Esophagus squamous epithelium (tissue), 5 donors: ENCODE measurements at places on chromosomes 2 and 18.

DNA sequence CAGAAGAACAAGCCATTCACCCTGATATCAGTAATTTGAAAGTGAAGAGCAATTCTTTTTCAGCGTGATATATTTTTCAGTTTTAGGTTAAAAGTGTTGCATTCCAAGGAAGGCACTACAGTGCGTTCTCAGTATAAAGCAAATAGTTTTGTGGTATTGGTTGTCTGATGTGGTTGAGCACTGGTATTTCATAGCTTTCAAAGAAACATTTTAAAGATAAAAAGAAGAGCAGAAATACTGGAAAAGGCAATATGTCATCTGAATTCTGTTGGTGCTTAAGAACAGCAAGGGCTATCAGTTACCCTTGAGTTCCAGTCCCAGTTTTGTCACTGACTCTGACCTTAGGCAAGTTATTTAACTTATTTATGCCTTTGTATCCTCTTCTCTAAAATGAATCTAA is 191.6 kb downstream of the BABAM2 start:
- no peak for DNase-seq

DNA sequence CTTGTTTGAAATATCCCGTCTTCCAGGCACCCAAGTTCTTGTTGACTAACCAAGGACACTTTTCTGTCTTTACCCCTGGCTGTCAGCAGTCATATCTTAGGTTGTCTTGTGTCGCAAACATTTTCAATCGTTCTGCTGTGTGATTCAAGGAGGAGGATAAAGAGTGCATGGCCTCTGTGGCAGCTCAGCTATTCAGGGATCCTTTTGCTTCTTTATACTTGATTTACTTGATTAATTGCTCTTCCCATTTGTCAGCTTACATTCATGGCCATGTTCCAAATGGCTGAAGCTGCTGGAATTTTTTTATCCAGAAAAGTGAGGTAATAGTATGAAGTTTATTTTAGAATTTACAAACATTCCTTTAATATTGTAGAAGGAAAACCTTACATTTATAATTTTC is 97.3 kb upstream of the FZD5 start:
- no peak for DNase-seq

- no peak for DNase-seq
These were observed 45.7 kb upstream of the RALBP1 start for GRCh38 chr18:9429662-9429993.

DNA sequence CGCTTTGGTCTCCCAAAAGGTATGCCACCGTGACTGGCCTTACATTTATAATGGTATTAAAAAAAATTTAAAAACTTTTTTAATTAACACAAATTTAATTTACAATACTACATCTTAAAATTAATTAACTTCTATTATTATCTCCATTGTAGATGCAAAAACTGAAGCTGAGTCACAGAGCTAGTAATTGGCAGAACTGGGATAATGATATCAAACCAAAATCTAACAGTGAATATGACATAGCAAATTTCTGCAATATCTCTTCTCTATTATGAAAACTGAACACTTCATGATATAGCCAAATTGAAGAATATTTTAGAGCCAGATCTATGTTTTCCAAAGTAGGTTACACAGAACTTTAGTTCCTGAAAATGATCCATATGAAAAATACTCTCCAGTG is 66.4 kb upstream of the CHAC2 start:
- no peak for DNase-seq

DNA sequence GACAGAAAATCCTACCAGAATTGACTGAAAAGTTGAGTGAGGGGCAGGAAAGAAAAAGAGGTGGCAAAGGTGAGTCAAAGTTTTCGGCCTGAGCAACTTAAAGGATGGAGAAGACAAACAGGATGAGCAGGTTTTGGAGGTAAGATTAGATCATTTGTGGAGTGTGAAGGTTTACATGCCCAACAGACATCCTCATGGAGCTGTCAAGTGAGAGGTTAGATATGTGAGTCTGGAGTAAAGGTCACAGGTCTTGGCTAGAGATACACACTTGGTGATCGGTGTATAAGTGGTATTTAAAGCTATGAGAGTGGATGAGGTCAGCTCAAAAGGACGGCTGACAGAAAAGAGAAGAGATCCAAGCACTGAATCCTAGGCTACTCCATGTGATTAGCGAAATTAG is 11.1 kb upstream of the MYL12A start:
- no peak for DNase-seq

DNA sequence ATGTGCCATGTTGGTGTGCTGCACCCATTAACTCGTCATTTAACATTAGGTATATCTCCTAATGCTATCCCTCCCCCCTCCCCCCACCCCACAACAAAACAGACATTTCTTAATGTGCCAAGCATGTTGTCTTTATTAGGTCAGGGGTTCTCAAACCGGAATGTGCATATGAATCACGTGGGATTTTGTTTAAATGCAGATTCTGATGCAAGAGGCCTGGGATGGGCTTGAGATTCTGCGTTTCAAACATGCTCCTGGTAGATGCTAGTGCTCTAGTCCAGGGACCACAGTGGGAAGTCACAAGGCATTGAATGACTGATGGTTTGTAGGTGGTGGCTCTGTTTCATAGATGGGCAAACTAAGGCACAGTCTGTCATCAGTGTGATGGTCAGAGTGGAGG is 184.7 kb downstream of the SMAD7 start:
- DNase-seq, result no peak

- DNase-seq, result no peak
These were observed 20.1 kb upstream of the YES1 start for GRCh38 chr18:832085-832681.

DNA sequence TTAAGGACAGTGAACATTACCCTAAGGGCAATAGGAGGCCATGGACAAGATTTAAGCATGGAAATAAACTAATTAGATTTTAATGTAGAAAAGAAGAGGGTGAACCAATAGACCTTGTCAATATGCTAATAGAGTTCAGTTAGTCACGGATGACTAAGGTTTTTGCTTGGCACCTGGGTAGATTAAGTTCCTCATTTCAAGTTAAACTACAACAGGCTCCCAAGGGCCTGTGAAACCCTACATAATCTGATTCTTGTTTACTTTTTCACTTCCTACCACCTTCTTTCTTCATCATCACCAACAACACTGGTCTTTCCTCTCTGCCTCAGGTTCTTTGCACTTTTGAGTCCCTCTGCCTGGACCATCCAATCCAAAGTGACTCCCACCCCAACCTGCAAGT is 14.8 kb downstream of the SP110 start:
- no peak for DNase-seq

- no peak for DNase-seq
These were observed 29.8 kb downstream of the SOS1 start for GRCh38 chr2:39091063-39091462.

GRCh38 chr2:239800785-239801386 is 224.3 kb downstream of the NDUFA10 start:
- DNase-seq, result no peak

DNA sequence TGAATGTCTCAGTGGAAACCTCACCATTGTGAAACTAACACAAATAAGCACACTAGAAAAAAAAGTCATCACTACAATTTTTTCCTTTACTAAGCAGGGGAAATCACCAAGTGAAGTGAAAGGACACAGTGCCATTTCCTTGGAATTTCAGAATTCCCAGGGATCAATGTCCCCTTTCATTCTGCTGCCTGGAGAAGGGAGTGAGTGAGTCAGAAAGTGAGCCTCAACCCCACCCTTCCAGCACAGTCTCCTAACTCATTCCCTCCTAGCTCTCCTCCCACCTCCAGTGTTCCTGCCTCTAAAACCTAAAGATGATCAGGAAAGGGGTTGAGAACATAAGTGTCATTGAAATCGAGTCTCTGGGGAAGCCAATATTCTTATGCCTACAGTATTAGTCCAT is 608.5 kb downstream of the RNF144A start:
- DNase-seq, result no peak

DNA sequence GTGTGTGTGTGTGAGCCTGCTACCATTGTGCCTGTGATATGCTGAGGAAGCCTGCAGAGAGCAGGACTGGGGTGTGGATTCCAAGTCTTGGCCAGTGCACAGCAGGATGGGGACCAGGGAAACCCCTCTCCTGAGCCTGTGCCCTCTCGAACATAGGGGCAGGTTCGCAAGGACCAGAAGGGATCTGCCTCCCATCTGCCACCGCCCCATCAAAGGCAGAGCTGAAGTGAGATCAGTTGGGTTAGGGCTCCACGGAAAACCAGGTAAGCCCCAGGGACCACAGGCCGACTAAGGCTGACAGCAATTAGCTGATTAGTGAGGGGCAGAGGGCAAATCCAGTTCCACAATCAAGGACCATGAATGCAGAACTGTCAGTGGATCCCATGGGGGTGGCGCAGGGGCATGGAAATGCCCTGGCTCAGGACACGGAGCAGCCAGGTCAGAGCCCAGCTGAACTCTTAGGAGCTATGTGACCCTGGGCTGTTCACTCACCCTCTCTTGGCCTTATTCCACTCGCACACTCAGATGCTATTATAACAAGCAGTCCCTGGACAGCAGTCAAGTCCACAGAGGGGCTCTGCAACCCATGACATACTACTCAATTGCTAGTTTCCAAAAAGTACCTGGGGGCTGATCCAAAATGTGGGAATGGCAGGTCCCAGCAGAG is 84.2 kb upstream of the ID2 start:
- no peak for DNase-seq

- no peak for DNase-seq
These were observed 101.5 kb downstream of the LDLRAD4 start for GRCh38 chr18:13320096-13320495.

DNA sequence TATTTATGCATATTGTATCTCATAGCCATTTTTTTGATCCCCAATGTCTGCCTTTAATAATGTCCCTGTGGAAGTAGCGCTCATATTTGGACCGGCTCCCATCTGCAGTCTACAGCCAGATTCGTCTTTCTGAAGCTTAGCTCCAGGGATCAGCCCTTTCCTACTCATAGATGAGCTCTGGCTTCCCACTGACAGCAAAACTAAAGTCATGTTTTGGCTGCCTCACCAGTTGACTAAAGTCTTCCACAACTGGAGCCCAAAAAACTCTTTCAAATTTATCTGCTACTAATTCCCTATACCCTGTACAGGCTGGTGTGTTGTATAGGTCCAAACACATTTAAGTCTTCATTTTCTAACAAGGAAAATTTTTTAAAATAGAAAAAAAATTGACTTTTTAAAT is 294.2 kb upstream of the HNMT start:
- DNase-seq, result no peak

DNA sequence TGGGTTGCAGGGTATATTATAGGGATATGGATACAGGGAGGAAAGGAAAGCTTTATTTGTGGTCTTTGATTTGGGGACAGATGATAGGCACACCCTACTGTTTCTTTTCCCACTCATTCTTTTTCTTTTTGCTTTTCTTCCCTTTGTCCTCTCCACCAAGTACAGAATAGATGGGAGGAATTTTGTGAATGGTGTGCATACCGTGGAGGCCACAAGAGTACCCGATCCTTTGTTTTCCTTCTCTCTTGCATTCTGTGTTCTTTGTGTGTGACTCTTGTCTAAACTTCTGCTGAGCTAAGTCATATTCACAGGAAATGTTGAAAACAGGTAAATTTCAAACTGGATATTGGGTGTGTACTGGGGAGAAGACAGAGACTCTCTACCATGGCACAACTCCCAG is 321.4 kb upstream of the SLC8A1 start:
- DNase-seq, result no peak

- DNase-seq, result no peak
These were observed 1113.6 kb upstream of the PIK3C3 start for GRCh38 chr18:40841467-40841866.

DNA sequence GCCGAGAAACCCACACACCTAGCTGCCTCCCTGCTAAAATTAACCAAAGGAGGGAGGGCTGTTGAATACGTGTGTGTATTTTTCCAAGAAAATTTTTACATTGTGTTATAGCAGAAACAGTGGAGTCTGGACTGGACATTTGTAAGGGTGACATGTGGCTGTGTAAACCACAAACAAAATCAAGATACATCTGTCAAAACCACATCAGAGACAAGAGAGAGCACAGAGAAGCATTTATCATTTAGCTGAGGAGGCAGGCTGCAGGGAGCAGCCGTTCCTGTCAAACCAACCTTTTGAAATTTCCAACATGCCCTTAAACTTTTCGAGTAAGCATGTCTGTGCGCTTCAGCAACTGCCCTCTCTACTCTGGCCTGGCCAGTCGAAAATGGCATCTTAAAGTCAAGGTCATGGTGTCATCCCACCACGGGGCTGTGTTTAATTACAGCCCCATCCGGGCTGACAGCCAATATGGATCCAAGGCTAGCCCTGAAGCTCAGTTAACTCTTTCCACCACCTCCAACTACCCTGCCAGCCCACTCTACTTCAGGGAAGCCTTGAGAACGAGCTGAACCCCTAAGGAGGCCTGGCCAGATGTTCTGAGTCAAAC is 8.4 kb downstream of the BCL11A start:
- no peak for DNase-seq

DNA sequence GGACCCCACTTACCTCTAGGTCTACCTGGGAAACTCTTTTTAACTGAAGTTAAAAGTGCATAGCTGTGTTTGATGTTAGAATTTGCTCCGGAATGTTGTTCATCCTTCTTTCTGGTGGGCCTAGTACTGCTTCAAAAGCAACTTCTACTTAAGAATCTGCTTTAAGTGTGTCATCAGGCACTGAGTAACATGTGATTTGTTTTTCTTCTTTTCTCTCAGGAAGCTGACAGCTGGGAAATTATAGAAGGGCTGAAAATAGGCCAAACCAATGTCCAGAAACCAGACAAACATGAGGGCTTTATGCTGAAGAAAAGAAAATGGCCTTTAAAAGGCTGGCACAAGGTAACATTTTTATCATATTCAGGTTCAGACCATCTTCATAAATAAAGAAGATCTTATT is 122.9 kb downstream of the PRKRA start:
- DNase-seq, result no peak

DNA sequence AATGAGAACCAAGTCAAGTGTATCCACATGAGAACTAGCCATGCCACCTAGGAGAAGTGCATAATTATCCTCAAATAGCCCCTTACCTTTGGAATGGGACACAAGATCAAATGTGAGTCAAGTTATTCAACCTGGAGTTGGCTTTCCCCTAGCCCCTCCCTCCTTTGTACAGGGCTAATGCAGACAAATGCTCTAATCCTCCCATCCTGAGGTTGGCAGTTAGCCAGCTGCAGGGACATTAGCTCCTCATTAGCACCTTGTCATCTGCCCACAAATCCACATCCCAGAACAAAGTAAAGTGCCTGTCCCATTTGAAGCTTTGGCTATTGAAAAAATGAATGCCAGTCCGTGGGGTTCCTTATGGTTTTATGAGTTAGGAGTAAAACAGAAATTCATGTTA is 294.1 kb upstream of the FANCL start:
- DNase-seq, result no peak

DNA sequence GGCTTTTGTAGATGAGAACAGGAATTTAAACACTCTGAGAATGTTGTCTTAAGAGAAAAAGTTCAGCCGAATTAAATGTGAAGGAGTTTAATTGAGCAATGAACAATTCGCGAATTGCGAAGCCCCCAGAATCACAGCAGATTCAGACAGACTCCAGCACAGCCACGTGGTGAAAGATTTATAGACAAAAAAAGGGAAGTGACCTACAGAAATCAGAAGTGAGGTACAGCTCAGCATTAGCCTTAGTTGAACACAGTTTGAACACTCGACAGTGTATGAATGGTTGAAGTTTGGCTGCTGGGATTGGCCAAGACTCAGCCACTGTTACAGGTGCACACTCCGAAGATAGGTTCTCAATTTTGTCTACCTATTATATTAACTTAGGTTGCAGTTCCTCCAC is 264.0 kb upstream of the CHST9 start:
- DNase-seq, result no peak
